ENCODE measurements at places on chromosomes 4 and X.

DNA sequence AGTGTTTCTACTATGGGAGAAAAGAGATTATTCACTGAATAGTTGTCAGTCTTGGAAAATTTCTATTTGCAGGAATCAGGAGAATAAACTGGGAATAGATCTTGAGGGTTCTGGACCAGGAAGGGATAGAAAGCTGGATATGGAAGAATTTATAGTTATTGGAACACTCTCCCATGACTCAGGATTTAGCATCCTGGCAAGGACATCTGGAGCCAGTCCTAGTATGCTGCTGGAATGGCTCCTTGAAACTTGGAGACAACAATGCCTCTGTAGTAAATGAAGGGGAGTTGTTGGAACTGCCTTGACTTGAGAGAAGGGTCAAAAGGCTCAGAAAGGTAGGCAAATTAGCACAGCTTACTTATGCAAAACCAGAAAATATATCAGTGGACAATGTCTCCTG lies 23.5 kb upstream of the THOC2 start:
- no peak for DNase-seq

- DNase-seq, result no peak
Measured at GRCh38 chr4:186724864-186725468, 1.3 kb upstream of the FAT1 start.

DNA sequence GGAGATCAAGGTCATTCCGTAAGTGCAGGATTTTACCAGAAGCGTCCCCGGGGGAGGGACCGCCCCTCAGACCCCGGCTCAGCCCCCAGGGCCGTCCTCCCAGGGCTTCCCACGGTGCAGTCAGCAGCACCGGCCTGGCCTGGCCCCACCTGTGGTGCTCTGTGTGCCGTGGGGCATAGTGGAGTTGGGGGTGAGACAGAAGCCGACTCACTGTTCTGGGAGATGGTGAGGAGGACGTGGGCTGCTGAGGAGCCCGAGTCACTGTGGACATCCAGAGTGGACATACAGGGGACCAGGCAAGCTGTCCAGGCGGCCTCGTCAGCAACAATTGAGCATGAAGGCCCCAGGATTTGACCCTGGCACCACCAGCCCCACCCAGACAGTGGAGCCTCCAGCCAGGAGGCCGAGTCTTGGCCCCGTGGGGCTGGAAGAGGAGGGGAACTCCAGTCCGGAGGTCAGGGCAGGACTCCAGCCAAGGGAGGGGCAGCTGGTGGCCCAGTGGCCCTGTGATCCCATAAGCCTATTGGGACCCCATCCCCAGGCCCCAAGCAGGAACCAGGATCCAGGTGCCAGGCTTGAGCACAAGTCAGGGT lies 19.1 kb downstream of the ATP5ME start:
- no peak for DNase-seq

DNA sequence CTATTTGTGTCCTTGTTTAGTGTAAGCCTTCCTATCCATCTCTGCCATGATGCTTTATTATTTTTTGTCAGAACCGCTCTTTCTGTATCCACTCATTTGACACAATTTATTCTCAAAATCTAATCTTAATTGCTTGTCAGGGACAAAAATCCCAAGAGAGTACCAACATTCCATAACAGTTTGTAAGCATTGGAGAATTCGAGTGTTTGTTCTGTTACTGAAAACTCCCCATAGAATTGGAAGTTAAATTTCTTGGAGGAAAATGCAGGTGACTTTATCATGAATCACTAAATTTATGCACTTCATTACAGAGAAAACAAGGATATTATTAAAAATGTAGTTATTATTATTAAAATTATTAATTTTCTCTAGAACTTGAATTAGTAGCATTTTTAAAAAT lies 1986.1 kb downstream of the ARAP2 start:
- no peak for DNase-seq

DNA sequence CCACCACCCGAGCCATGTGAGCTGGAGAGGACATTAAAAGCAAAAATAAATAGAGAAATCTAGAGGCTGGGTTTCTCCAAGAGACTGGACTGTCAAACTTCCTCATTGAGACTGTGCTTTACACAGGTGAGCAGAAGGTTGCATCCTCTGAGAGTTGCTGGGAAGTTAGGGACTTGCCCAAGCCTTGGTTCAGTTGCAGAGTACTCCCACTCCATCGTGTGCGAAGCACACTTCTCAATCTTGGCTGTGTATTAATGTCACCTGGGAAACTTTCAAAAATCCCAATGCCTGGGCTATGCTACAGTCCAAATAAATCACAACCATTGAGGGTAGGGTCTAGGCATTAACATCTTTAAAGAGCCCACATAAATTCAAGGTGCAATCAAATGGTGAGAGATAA lies 89.2 kb downstream of the ZNF330 start:
- DNase-seq, result no peak

DNA sequence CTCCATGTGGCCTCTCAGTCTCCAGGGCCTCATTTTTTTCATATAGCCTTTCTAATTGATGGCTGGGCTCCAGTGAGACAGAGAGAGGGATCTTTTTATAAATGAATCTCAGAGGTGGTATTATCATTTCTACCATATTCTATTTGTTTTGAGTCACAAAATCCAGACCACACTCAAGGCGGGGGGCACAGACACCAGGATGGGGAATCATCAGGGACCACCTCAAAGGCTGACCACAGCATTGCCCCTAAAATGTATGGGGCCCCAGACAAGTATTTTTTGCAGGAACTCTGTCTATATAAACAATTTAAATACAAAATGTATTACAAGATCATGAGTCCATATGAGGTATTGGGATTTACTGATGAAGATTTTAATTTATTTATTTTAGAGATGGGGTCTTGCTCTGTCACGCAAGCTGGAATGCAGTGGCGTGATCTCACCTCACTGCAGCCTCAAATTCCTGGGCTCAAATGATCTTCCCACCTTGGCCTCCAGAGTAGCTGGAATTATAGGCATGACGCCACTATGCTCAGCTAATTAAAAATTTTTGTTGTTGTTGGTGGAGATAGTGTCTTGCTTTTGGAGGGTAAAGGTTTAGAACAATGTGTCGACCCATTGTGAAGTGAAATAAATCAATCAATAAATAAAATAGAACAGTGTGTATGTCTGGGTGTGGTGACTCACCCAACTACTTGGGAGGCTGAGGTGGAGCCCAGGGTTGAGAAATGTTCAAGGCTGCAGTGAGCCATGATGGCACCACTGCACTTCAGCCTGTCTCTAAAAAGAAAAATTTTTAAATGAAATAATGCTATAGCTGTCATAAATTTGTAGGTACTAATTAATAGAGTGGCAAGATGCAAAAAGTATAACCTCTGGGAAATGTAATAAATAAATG lies 29.4 kb downstream of the WDR13 start:
- DNase-seq, result no peak

GRCh38 chr4:67565284-67565683 lies 6.8 kb downstream of the STAP1 start:
- DNase-seq, result no peak

DNA sequence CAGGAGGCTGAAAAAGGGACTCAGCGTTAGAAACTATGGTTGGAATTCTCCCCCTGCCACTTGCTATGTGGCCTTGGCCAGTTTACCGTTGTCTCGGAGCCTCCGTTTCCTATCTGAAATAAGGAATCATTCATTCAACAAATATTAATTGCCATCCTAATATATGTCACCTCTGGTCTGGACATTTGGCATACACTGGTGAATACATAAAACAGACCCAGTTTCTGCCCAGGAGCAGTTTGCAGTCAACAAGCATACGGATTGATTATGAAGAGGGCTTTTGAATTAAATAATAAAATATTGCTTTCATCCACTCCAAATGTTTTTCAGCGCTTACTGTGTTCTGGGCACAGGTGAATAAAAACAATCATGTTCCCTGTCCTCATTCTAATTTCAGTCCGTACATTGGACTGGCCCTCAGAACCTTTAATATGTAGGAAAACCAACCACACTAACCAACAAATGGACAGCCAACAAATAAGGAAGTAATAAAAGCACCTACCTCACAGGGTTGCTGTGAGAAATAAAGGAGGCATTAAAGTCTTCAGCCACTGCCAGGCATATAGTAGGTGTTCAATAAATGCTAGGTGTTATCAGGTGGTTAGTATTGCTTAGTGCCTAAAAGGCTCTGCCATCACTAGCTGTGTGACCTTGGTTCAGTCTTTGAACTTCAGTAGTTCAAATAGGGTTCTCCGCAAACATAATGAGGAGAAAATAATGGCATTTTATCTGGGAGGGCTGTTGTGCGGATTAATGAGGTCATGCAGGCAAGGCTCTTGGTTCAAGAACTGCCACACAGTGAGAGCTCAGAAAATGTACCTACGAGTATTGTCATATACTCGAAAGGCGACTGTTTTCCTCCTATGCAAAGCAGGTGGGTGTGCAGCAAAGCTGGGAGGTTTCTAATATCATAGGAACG lies 7.3 kb upstream of the GSX2 start:
- no peak for DNase-seq

DNA sequence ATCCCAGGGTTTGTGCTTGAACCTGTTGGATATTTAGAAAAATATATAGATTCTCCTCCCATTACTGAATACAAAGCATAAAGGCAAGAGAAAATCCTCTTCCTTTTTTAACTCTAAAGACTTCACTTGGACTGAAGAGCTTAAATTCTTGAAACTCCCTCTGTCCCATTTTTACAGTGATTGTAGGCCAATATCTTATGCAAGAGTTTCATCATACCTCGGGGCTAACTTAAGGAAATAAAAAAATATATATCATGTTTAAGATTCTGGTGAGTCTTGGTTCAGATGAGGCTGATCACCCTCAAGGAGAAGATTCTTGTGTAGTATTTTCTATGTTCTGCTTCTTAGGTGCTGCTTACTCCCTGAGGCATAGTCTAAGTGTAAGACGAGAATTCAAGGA lies 1449.6 kb downstream of the C4orf33 start:
- no peak for DNase-seq

Measured in stimulated activated CD8-positive, alpha-beta memory T cell treated with anti-CD3 and anti-CD28 coated beads, Interleukin-15, amount 100 ng/mL, for 24 hours (primary cell).